ENCODE measurements at places on chromosomes 6 and 20.

- no peak for DNase-seq
These were observed 433.2 kb upstream of the SPTLC3 start for GRCh38 chr20:12575352-12576095.

DNA sequence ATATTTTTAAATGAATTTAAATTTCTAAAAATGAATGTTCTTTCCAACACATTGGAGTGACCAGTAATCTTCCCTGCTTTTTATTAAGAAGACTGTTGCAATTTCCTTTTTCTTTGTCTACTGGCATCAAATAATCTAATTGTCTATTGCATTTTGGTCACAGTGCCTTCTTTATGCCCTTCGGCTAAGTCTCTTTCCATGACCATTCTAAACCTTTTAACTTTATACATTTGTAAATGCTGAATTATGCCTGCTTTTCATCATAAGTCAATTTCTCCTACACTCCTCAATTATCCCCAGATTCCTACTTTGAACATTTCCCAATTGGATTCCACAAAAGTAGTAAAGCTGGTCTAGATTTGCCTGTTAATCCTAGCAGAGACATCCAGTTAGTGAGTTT is 69.1 kb upstream of the HSF2 start:
- DNase-seq, result no peak

- no peak for DNase-seq
These were observed 57.1 kb upstream of the LRRC1 start for GRCh38 chr6:53737746-53738145.

GRCh38 chr20:2688041-2688591 is 4.5 kb upstream of the EBF4 start:
- DNase-seq, result peak; percentile 79

- no peak for DNase-seq
These were observed 60.8 kb downstream of the DNAH8 start for GRCh38 chr6:38775870-38776269.

DNA sequence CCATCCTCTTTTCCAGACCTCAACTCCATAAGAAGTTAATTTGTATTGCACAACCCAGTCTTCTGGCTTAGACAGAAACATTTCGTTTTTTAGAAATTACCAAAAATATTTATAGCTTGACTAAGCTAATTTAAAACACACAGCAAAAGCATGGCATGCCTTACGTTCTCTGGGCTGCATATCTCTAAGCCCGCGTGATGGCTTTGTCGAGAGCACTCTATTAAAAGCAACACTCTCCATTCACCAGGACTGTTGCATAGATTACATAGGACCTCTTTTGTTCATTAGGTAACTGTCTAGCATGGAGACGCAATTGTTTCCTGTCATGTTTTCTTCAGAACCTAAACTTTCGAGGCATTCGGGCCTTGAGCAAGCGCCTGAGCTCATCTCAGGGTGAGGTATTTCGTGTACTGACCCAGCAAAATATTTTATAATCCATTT is 104.5 kb downstream of the IBTK start:
- DNase-seq, result no peak

- DNase-seq, result no peak
These were observed 86.9 kb downstream of the TBC1D32 start for GRCh38 chr6:121247386-121247785.

DNA sequence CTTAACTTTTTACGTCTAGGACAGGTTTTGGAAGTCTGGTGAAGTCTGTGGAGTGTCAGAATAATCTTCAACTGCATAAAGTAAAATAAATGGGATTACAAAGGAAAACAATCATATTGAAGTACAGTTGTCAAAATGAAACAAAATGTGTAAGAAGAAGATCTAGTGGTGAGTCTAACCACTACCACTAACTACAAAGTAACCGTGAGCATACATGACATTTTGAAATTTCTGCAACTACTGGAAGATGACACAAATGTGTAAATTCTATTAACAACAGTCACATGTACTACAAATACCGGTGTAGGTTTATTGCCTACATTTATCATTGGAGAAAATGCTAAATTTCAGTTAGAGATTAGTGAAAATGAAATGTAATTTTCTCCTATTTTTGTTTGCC is 29.7 kb downstream of the VPS52 start:
- no peak for DNase-seq

- no peak for DNase-seq
These were observed 33.2 kb downstream of the PLEKHG1 start for GRCh38 chr6:150632785-150633485.

DNA sequence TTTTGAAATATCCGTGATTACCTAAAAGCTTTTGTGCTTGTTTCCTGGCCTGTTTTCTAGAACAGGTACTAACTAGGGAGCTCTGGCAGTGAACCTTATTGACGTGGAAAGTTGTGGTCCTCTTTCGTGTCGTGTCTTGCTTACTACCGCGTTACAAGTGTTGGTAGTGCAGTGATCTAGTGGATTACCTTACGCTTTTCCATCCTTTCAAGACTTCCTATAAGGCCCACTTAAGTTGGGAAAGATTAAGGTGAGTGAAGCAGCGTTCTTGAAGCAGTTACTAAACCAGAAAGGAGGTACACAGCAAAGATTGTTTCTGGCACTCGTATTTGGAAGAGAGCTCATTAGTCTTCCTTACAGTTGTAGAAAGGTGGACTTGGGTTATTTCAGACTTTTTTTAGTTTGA is 1.9 kb downstream of the PNRC1 start:
- no peak for DNase-seq

DNA sequence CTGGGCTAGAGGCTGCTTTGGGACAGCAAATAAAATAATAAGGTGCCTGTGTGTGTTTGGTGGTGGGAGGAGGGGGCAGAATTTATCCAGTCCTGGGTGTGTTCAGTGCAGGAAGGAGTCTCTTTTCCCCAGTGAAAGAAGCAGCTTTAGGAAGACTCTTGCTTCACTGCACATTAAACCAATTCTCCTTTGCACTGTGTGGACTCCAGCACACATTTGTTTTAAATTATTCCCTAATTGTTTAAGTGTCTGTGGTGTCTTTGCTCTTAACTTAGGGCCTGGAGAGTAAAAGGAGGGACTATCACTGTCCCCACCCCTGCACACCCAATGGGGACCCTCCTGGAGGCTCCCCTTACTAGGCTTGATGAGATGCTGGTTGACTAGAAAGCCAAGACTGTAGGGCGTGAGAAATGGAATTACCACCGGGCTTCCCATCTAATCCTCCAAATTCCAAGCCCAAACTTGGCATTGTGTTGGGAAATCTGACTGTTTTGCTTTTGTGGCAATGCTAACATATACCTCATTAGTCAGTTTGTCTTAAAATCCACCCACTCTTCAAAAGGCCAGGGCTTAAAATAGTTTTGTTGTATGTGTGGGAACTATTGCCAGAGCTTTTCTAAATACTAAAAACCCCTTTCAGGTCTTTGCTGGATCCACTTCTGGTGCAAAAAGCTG is 13.5 kb upstream of the DAAM2 start:
- DNase-seq, result no peak

GRCh38 chr20:51511861-51512619 is 30.5 kb downstream of the NFATC2 start:
- no peak for DNase-seq

- no peak for DNase-seq
These were observed 265.4 kb downstream of the RIMS1 start for GRCh38 chr6:72151742-72152141.

GRCh38 chr20:3797226-3797545 is 1.1 kb downstream of the CDC25B start:
- no peak for DNase-seq

GRCh38 chr6:73030257-73030656 is 195.0 kb downstream of the KHDC1L start:
- DNase-seq, result no peak

DNA sequence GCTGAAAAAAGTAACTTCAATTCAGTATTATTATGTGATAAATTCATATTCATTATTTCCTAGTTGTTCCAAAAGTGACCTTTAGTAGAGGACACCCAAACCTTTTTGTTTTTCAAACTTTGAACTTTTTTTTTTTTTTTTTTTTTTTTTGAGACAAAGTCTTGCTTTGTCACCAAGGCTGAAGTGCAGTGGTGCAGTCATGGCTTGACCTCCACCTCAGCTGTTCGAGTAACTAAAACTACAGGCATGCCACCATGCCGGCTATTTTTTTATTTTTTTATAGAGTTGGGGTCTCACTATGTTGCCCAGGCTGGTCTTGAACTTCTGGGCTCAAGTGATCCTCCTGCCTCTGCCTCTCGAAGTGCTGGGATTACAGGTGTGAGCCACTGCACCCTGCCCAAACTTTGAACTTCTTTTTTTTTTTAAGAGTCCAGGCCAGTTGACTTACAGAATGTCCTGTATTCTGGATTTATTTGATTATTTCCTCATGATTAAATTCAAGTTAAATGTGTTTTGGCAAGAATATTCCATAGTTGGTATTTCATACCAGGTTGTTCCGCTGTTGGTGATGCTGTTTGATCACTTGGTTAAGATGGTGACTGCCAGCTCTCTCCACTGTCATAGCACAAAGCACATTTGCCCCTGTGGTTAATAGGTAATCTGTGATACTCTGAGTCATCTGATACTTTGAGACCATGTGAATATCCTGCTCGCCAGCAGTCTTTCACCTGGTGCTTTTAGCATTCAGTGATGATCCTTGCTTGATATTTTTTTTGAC is 48.0 kb downstream of the VAPB start:
- DNase-seq, result no peak

GRCh38 chr6:21900730-21901129 is 307.2 kb downstream of the SOX4 start:
- DNase-seq, result no peak

DNA sequence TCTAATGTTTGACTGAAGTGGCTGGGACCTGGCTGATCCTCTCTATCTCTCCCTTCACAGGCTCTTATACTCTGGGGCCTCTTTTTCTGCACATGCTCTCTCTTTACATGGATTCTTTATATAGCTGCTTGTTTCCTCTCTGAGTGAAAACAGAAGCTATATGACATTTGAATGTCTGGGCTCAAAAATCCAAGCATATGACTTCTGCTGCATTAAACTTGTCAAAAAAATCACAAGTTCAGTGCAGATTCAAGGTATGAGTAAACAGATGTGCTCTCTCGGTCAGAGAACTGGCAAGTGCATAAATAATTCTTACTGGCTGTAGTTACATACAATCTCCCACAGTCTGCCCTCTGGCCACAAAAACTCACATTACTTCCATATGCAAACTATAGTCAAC is 96.6 kb downstream of the LCA5 start:
- DNase-seq, result no peak

DNA sequence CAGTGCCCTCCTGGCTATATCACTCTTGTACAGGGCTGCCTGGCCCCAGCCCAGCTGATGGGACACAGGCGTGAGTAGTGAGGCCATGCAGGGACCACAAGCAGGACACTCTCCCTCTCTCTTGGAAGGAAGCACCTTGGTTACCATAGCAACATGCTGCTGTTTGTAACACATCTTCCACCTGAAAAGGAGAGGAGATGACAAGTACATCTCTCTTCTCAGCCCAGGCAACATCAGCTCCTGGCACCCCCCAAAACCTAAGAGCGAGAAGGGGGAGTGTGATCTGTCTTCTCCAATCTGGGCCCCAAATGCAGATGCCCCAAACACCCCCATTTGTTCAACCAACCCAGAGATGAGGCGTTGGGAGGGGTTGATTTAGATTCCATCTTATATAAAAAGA is 49.9 kb downstream of the KCNB1 start:
- DNase-seq, result no peak

GRCh38 chr6:155638200-155638599 is 182.6 kb upstream of the NOX3 start:
- DNase-seq, result no peak

GRCh38 chr20:9236458-9236857 is 167.6 kb downstream of the PLCB4 start:
- DNase-seq, result no peak

DNA sequence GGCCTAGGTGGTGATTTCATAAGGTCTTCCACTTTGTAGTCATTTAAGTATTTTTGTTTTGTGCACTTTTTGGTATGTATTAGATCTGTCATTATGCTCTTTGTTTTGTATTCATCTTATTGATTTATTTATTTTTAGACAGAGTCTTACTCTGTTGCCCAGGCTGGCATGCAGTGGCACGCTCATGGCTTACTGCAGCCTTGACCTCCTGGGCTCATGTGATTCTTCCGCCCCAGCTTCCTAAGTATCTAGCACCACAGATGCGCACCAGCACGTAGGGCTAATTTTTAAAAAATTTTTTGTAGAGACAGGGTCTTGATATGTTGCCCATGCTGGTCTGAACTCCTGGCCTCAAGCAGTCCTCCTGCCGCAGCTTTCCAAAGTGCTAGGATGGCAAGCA is 30.6 kb downstream of the TPX2 start:
- no peak for DNase-seq

GRCh38 chr6:89828988-89829471 is 650 bp upstream of the CASP8AP2 start:
- no peak for DNase-seq

DNA sequence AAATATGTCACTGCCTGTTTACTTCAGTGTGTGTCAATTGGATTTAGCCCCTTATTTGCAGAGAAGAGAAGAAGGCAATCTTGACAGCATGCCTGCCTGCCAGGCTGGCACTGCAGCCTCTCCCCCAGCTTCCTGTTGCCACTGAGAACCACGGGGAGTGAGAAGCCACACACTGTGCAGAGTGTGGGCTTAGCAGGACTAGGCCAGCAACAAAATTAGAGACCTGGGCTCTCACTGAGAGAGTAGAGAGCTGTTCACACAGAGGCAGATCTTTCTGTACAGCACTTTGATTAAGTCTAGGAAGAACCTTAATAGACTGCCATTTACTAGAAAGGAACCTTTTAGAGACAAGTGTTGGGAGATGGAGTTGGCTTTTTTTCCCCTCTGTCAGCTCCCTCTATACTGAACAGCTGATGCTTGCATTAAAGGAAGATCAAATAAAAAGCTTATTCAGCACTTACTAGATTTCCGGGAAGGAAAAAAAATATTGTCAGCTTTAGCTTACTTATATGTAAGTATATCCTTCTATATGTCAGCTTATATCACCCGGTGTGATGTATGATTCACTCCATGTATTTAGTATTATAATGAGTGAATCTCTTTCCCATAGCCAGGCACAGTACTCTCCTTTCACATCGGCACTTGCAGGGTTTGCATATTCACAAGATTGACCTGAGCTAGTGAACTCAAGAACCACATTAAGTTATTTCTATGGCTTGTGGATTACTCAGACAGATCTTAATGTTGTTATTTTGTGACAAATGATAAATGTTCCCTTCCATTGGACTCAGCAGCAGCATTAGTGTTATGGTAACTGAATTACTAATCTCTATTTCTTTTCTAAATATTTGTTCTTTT is 851.0 kb upstream of the EPHA7 start:
- DNase-seq, result no peak

Measured in stimulated activated naive CD8-positive, alpha-beta T cell treated with anti-CD3 and anti-CD28 coated beads, Interleukin-15, amount 100 ng/mL, for 72 hours (primary cell).